ENCODE measurements at places on chromosomes 7 and 10. TPM values are rescaled to one million over a fixed set of nuclear protein-coding genes. Genes with fewer than 3 reads are reported as not detected.

SLC39A12 gene
- not detected for total RNA-seq

KCNMA1 gene
- 44.8 TPM for total RNA-seq

ASL gene
- 35.1 TPM for total RNA-seq

ZNF117 gene
- total RNA-seq: 6.5 TPM

ZKSCAN1 gene
- 44.7 TPM for total RNA-seq

SLC26A5 gene
- not detected for total RNA-seq

CPEB3 gene
- total RNA-seq: 0.66 TPM

EPHA1 gene
- under 0.01 TPM for total RNA-seq

OR2A42 gene
- total RNA-seq: not detected

PROSER2 gene
- 2.0 TPM for total RNA-seq

LBX1 gene
- not detected for total RNA-seq

DRGX gene
- total RNA-seq: not detected

MRLN gene
- not detected for total RNA-seq
